HFFc6 (cell line): ENCODE measurements at places on chromosomes 3 and 15. TPM values are rescaled to one million over a fixed set of nuclear protein-coding genes. Genes with fewer than 3 reads are reported as not detected.
A peak's percentile ranks its signal among the peaks of the same experiment; 100 is the strongest.

- no peak overlapping the region for H3K27ac ChIP-seq
- DNase-seq: no peak
- no peaks in the 10 kb centered on the region for H3K27me3 ChIP-seq
- no peaks in the 10 kb centered on the region for H3K4me1 ChIP-seq
Observed at GRCh38 chr3:923161-923910, 169.5 kb upstream of the CNTN6 start.

Gene SLC33A1
- 20.7 and 28.1 TPM in 2 replicates for total RNA-seq

- H3K4me3 ChIP-seq: no peak overlapping the region
- H3K27me3 ChIP-seq: no peaks in the 10 kb centered on the region; the same call in 1 of the 2 replicates
- DNase-seq: no peak
- no peak overlapping the region for H3K27ac ChIP-seq
Observed at GRCh38 chr15:64134345-64134829, 17.1 kb upstream of the SNX22 start.

DNA sequence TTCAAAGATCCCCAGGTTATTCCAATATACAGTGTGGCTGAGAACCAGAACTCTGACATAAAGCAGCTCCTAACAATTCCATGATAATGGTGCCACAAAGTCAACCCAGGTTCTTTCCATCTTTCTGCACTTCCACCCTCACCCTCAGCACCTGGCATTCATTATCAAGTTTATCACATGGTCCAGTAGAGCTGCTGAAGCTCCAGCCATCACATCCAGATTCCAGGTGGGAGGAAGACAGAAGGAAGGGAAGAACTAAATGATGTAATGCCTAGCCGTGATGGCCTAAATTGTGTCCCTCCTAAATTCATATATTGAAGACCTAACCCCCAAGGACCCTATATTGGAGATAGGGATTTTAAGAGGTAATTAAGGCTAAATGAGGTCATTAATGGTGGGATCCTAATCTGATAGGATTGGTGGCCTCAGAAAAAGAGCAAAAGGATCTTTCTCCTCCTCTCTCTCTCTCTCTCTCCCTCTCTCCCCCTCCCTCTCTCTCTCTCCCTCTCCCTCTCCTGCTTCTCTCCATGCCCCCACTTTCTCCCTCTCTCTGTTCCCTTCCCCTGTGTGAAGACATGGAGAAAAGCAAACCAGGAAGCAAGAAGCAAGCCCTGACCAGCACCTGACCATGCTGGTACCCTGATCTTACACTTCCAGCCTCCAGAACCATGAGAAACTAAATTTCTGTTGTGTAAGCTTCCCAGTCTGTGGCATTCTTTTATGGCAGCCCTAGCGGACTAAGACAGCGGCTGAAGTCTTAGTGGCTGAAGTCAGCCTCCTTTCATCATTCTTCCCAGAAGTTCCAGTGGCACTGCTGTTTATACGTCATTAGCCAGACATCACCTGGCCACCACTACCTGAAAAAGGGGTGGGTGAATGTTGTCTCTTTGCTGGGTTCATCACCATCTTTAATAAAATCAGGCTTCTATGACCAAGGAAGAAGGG lies 369.7 kb upstream of the PROK2 start:
- H3K27ac ChIP-seq: peak overlapping the region; percentile 85
- peaks cover 35% of the 10 kb centered on the region for H3K4me1 ChIP-seq
- H3K4me3 ChIP-seq: no peak overlapping the region
- DNase-seq: no peak
- H3K27me3 ChIP-seq: peaks cover 4% of the 10 kb centered on the region

GRCh38 chr15:29044503-29044901 lies 158.7 kb downstream of the APBA2 start:
- peaks cover 15% of the 10 kb centered on the region; the same call in 1 of the 2 replicates for H3K4me1 ChIP-seq
- no peaks in the 10 kb centered on the region; the same call in 1 of the 2 replicates for H3K27me3 ChIP-seq
- no peaks in the 10 kb centered on the region for H3K36me3 ChIP-seq
- H3K27ac ChIP-seq: no peak overlapping the region
- no peak for DNase-seq

Gene ROPN1
- total RNA-seq: not detected in 3 replicates
